Left renal pelvis (tissue), 4 donors: ENCODE measurements at places on chromosomes 11 and 22. TPM values are rescaled to one million over a fixed set of nuclear protein-coding genes. Genes with fewer than 3 reads are reported as not detected.

The TMEM258 gene
- polyA plus RNA-seq: 171 TPM

The LIF gene
- polyA plus RNA-seq: 2.0 TPM

GRCh38 chr11:64136765-64137441 is 29.0 kb downstream of the MACROD1 start:
- no peak for DNase-seq

DNA sequence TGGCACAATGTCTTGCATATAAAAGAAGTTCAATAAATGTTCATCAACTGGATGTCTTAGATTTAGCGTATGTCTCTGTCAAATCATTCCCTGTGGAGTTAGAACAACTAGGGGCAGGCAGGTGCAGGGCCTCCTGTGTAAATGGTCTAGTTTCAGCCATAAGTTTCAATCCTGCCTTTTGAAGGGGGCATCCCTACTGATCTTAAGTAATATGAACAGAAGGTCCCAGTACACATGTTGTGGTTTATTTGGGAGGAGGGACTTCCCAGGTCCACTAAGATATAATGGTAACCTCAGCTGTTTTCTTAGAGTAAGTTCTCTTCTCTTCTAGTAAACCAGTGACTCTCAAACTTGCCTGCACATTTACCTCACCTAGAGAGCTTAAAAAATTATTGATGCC is 19.8 kb downstream of the TTC12 start:
- no peak for DNase-seq

DNA sequence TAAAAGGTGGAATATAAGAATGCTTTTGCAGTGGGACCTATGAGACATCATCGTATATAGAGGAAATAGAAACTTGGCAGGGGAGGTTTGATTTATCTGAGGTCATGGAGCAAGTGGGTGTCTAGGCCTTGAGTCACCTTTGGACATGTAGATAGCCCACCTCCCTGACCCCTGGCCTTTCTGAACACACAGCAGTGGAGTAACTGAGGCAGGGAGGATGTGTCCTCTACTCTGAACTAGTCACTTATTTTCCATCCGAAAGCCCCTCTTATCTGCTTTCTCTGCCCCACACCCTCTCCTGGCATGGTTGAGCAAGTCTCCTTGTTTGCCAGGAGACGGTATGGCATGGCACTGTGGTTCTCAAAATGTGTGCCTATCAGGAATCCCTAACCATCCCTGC is 7.9 kb downstream of the CD82 start:
- DNase-seq: no peak

DNA sequence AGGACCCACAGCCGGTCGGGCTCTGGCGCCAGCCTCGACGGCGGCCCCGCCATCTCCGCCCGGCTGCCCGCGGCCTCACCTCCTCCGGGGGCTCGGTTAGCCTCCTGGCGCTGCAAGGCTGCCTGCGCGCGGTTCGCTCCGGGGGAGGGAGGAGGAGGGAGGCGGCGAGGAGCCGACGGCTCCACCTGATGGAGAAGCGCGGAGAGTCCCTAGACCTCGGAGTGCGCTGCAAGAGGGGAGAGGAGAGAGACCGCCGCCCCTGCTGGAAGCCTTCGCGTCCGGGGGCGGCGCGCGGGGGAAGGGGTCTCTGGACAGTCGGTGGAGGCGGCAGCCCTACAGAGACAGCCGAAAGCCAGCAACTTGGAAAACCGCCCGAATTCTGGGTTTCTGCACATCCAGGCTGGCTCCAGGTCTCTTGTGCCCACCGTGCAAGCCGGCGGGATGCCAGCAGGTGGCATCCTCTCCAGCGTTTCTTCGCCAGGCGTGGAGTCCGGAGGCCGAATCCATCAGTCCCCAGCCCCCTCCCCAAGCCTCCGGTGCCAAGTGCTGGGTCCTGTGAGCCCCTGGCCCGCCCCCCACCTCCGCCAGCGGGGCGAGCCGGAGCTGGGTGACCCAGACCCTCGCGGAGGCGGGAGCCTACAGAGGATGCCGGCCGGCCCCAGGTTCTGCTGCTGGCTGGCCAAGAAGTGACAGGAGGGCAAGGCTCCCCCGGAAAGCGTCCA is 2.9 kb upstream of the KIRREL3 start:
- no peak for DNase-seq

DNA sequence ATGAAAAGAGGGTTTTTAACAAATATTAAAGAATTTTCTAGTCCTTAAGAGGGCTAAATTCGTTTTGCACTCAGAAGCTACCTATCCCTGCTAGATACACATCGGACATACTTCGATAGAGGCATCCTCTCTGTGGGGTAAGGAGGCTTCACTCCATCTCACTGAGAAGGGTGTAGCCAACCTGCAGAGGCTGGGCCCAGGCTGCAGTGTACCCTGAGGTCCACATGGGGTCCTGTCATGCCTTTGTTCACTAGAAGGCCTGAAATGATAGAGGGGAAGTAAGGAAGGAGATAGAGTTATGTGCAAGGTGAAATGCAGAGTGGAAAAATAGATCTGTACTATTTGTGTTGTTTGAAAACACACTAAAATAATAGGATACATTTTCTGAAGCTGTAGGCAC is 45.6 kb downstream of the IGSF9B start:
- no peak for DNase-seq

DNA sequence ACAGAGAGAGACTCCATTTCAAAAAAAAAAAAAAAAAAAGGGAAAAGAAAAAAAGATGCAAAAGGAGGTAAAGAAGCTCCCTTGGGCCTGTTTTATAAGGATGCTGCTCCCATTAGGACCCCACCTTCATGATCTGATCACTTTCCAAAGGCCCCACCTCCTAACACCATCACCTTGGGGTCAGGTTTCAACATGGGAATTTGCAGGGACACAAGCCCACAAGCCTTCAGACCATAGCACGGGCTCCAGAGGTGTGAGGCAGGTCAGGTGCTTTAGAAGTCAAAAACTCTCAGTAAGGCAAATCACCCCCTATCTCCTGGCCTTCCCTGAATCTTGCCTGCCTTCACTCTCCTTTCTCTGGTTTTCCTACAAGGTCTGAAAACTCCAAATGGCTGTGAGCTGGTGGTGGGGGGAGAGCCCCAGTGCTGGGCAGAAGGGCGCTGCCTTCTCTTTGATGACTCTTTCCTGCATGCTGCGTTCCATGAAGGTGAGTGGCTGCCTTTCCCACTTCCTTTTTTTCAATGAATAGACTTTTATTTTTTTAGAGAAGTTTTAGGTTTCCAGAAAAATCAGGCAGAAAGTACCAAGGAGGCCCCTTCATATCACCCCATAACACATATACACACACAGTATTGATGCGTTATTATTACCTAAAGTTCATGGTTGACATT is 13.2 kb downstream of the ASPHD2 start:
- no peak for DNase-seq

DNA sequence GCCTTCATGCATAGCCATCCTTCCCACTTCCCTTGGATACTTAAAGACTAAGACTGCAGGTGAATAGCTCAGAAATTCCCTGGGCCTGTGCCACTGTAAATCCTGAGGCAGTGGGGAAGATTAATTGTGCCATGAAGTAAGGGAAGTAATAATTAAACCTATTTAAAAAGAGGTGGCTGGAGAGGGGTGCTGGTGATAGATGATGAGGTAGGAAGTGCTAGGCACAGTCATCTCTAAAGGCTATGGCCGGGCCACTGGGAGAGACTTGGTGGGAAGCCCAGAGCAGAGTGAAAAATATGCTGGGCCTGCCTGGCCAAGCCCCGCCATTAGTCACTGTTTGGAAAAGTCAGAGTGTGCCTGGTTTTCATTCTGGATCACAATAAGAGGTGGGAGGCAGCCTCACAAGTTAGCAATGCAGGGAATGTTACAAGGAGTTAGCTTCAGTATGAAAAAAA is 197.2 kb upstream of the PITPNB start:
- no peak for DNase-seq

DNA sequence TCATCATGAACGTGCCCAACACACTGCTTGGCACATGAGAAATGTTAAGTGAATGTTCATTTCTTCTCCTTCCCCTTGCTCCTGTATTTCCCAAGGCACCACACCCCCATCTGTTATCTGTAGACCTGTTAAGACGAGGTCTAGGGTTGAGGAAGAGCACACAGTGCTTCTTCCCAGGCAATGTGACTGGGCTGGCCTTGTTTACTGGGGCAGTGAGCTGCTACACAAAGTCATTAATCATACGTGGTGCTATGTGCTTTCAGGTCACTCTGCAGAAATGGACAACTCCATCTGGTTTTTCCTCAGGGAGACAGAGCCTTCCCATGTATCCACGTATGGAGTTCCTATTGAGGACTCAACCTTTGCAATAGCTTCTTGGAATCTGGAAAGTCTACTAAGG is 118.7 kb downstream of the KCNC1 start:
- DNase-seq: no peak

DNA sequence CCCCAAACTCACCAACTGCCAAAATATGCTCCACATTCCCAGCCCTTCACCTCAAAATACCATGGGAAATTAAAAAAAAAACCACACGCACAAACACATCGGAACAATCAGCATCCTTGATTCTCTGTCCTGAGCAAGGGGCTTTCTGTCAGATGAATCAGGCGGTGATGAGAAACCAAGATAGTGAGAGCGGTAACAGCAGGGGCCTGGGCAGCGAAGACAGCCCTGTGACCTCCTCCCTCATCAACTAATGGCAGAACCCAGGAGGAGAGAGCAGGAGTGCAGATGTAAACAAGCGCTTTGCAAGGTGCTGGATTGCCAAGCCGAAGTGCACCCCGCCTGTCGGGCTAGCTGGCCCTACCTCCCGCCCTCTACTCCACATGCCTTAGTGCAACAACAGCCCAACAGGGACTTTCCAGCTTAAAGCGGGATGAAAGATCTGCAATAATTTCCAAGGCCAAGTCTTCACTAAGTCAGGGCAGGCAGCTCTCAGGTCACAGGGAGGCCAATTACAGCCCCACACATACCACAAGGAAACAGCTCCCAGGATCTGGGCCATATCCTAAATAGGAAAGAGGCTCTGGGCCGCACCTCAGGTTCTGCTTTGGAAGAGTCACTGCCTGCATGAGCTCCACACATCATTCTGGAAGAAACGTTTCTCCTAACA is 72.2 kb upstream of the BID start:
- no peak for DNase-seq

DNA sequence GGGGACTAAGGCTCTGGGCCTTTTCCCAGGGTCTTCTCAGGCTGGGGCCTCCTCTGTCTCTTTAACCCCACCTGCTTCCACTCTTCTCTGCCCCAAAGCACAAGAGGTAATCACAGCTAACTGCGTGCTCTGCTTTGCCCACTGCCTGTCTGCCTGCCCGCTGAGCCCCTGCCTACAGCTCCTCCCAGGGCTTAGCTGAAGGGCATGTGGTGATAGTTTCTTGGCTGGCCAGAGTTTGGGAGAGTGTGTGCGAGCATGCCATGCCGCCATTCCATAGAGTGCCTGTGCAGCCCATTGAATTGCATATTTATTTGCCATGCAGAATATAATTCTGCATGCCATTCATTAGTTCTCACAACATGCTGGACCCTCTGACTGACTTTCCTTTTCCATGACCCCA is 32.5 kb downstream of the PHLDB1 start:
- DNase-seq: no peak
